ENCODE measurements at places on chromosomes 3 and 15. TPM values are rescaled to one million over a fixed set of nuclear protein-coding genes. Genes with fewer than 3 reads are reported as not detected.

Gene SPATA12
- polyA plus RNA-seq = 0.17 TPM

Gene BLOC1S6
- polyA plus RNA-seq = 43.2 TPM

Gene ANKRD34C
- polyA plus RNA-seq = 0.06 TPM

Gene AADACL2
- polyA plus RNA-seq = not detected

Gene AHSG
- polyA plus RNA-seq = 0.61 TPM

Gene NIT2
- polyA plus RNA-seq = 114 TPM

Gene RASL12
- polyA plus RNA-seq = 7.2 TPM

Gene C3orf33
- 11.6 TPM for polyA plus RNA-seq

Gene NPTN
- 178 TPM for polyA plus RNA-seq

Gene RAD54L2
- polyA plus RNA-seq = 19.0 TPM

Gene TMEM207
- 20.3 TPM for polyA plus RNA-seq

All from renal pelvis (tissue), 12 donors.